ENCODE measurements at places on chromosomes 2 and 18. TPM values are rescaled to one million over a fixed set of nuclear protein-coding genes. Genes with fewer than 3 reads are reported as not detected.

The SLC35F6 gene
- total RNA-seq = 35.4 TPM

The SNORC gene
- total RNA-seq = 9.8 TPM

The GPR75 gene
- 1.8 TPM for total RNA-seq

The SCN9A gene
- total RNA-seq = 2.8 TPM

The RNF181 gene
- 186 TPM for total RNA-seq

The LOXHD1 gene
- not detected for total RNA-seq

The GCG gene
- total RNA-seq = not detected

The TMEM198 gene
- total RNA-seq = 0.90 TPM

The SLC5A7 gene
- total RNA-seq = not detected

The INPP1 gene
- total RNA-seq = 24.1 TPM

The PLB1 gene
- 1.1 TPM for total RNA-seq

The SIX2 gene
- 0.10 TPM for total RNA-seq

The DCDC2C gene
- total RNA-seq = 0.55 TPM

The TACR1 gene
- 0.13 TPM for total RNA-seq

The AKAIN1 gene
- total RNA-seq = not detected

The LONRF2 gene
- 2.5 TPM for total RNA-seq

The CD8B2 gene
- not detected for total RNA-seq
